ENCODE measurements at places on chromosomes 5 and 9.

GRCh38 chr5:79699763-79700400 is 10.2 kb downstream of the CMYA5 start:
- DNase-seq = no peak

GRCh38 chr9:82679472-82679871 is 383.5 kb downstream of the RASEF start:
- DNase-seq = no peak

DNA sequence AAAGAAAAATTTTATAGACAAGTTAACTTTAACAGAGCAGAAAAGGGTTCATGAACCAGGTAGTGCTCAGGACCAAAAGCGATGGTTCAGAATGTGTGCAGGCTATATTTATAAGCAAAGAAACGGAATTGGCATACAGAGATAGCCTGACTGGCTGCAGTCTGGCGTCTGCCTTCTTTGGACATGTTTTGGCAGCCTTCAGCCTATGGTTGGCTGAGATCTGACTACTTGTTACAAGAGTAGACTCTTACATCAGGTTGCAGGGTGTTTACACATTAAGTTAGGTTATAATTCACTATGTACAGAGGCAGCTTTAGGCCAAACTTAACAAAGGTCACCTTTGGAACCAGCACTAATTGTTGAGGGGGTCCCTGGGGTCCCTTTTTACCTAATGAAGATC is 7.0 kb downstream of the NOP16 start:
- no peak for DNase-seq

- DNase-seq = no peak
Observed at GRCh38 chr5:40361378-40361777, 318.3 kb upstream of the PTGER4 start.

DNA sequence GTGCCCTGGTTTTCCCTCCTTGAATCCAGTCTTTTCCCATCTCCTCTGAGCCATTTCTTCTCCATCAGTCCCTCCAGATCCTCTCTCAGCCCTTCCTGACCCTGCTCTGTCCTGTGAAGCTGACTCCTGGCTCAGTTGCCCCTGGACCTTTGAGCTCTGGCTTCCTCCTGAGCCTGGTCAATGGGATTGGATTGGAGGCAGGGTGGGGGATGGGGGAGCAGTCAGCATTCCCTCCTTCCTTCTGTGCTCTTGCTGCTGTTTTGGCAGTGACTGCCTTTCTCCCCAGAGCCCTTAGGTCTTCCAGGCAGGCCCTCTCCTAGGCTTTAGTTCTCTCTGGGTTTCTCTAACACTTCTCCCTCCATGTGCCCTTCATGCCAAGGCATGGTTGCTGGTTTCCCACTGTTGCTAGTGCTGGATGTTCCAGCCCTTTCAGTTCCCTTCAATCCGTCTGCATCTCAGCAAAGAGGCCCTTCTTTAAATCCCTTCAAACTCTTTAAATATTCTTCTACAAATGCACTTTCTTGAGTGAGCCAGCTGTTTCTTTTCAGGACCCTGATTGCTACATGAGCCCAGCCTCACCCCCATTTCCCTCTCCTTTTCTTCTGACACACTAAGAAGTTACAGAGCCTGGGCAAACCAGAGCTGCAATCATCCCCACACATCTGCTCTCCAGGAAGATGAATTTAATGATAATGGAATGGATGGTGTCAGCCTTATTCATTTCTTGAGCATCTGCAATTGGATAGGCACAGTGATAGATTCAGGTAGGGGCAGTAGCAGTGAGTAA is 2.2 kb downstream of the TNFSF15 start:
- DNase-seq = no peak

DNA sequence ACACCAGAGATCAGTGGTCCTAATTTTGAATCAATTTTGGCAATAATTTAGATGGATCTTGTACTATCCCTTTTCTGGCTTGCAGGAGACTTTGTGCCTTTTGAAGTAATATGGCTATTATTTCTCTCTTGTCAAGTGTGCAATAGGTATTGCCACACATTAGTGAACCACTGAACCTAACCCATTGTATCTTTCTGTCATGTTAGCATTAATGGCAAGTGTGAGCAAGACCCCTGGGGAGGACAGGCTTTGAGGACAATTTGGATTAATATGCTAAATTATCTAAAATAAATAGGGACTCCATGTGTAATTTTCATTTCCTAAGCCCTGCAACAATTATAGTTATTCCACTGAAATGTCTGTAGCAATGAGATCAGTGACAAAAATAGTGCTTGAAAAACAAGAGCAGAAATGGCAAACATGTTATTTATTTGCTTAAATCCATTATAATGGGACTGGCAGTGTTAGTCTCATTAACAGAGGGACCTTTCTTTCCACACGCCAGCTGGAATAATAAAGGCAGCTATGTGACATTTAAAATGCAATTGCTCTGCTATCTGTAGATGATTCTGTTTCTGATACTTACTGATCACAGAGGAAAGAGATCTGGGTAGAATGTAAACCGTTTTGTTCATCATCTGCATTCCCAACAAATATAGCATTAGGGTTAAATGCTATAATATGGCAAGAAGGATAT is 753.3 kb upstream of the ZNF608 start:
- DNase-seq = no peak

- no peak for DNase-seq
Observed at GRCh38 chr5:137710086-137710485, 25.8 kb downstream of the KLHL3 start.

DNA sequence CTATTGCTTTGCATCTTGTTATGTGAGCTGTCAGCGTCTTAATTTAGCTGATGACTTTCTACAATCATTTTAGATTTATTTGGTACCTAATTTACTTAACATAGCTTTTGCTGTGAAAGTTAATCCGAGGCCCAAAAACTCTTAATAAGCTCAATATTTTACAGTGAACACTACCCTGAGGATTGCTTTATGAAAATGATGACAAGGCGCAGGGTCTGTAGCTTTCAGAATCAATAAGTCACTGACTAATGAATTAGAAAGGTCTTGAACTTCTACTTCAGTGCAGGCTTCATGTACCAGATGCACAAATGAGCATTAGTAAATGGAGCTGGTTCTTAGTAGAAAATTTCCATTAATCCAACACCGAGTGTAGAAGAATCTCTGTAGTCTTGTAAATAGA is 81.4 kb upstream of the ZNF366 start:
- DNase-seq = no peak

DNA sequence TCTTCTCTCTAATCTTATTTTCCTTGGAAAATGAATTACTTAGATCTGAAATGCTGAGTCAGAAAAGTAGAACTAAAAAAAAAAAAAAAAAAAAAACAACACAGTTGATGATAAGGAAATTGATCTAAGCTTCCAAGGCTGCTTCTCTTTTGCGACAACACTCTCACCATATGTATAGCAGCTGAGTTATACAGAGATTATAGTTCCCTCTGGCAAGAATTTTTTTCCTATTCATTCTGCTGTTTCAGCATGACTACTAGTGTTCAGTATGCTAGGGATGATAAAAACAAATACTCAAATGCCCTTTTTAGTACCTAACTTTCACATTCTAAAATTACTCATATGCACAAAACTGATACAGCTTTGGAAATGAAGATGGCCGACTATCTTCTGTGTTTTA is 267.3 kb downstream of the MLLT3 start:
- no peak for DNase-seq

- DNase-seq = no peak
Observed at GRCh38 chr9:113416149-113416721, 5.7 kb downstream of the C9orf43 start.

DNA sequence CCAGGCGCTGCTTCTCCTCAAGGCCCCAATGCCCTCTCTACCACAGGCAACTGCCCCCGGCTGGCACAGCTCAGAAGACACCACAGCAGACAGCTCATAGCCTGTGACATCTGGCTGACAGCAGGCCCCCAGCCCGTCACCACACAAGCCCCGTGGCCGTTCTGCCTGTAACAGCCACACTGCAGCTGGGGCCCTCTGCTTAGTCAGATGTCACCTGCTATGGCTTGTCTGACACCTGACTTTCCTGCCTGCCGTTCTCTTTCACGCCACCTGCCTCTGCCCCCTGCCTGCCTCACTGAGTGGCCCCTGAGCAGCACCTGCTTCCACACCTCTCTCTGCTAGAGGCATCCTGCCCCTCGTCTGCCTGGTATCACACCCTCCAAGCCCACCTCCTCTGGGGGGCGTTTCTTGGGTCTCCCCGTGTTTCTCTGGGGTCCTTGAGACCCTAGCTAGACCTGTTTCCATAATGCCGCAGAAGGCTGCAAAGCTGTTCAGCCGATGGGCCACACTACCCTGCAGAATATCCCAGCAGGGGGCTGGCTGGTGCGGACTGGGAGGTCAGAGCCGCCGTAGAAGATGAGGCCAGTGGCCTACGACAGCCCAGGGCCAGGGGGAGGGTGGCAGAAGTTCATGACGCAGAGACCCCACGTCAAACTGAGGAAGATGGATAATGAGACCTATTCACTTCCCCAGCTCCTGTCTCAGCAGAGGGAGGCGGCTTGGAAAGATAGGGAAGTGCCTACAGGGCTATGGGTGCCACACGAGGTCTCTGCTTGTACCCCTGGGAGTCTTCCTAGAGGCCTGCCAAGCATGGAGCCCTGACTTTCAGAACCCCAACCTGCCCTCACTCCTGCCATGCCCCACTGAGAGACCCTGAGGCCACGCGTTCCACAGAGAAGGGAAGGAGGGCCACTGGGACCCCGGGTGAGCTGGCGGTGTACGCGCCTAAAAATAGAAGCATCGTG is 95.1 kb downstream of the ZNF354C start:
- no peak for DNase-seq

DNA sequence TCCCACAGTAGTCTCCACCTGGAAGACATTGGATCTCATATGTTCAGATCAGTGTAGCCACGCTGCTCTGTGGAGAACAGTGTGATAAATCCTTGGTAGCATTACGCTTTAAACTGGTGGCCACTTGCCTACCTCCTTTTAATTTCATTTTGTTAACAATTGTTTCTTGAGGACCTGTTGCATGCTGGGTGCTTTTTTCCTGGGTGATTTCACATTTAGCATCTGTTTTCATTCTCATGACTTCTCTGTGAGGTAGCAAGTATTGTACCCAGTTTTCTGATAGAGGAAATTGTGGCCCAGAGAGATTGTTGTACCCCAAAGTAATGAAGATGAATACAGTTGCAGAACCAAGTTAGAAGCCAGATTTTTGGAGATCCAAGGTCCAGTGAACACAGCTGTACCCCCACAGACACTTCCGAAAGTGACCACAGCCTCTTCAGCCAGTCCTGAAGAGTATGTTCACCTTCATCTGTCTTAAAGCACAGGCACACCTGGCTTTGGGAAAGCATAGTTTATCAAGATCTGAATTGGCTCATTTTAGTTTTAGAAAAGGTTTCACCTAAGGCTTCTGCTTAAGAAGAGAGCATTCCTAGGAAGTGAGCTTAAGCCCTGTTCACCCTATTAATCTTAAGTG is 75.2 kb downstream of the F2RL2 start:
- DNase-seq = no peak

GRCh38 chr9:12790883-12791282 is 16.1 kb downstream of the LURAP1L start:
- no peak for DNase-seq

GRCh38 chr5:73382401-73382740 is 66.2 kb downstream of the FOXD1 start:
- no peak for DNase-seq

DNA sequence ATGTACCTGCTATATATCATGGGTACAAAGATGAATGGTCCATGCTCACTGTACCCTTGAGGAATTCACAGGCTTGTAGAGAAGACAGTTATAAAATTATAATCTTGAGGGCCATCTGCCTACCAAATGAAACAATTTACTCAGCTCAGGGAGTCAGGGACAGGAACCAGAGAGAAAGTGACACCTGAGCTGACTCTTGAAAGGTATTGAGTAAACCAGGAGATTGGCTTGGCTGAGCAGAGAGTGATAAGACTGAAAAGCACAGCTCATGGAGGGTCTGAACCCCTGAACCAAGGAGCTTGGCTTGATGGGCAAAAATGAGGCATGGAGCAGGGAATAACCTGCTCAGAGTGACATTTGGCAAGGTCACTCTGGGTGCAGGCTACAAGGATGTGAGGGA is 147.3 kb downstream of the FAM114A2 start:
- no peak for DNase-seq

GRCh38 chr5:95274011-95274410 is 10.9 kb downstream of the MCTP1 start:
- no peak for DNase-seq

DNA sequence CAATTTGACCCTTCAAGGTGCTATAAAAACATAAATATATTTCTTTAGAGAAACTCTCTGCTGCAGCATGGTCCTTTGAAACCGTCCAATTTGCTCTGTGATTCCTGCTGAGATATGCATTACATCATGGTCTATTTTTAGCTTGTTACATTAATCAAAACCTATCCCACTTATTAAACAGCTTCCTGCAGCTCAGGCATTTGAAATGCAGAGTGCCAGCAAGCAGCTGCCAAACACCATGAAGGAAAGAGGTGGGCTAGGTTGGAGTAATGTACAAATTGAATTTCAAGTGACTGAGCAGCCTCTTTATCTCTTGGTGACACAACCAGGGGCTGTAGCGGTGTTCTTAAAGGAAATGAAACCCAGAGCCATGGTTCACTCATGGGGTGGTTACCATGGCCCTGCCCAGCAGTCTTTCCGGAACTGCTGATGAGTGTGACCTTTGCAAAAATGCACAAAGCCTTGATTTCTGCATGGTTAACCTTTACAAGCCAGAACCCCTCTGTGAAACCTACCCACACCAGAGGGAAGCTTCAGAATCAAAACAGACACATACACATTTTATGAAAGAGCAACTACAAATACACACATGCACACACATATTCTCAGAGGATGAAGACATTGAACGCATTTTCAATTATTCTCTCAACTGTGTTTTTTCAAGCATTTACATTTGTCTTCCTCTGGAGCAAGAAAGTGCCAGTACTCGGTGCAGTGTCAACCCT is 155.8 kb upstream of the ZNF608 start:
- DNase-seq = no peak

- DNase-seq = no peak
Observed at GRCh38 chr5:170341545-170341944, 44.0 kb upstream of the LCP2 start.

DNA sequence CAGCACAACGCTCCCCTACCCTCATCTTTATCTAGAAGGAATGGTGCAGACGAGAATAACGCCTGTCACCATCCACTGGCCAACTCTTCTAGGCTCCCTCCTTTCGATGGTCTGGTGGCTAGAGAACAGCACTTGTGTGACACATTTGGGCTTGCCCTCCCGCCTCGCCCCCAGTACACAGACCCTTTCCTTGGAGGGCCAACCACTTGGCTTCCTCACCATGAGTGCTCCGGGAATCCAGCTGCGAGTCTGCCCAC is 1.4 kb downstream of the GNAQ start:
- DNase-seq = no peak

DNA sequence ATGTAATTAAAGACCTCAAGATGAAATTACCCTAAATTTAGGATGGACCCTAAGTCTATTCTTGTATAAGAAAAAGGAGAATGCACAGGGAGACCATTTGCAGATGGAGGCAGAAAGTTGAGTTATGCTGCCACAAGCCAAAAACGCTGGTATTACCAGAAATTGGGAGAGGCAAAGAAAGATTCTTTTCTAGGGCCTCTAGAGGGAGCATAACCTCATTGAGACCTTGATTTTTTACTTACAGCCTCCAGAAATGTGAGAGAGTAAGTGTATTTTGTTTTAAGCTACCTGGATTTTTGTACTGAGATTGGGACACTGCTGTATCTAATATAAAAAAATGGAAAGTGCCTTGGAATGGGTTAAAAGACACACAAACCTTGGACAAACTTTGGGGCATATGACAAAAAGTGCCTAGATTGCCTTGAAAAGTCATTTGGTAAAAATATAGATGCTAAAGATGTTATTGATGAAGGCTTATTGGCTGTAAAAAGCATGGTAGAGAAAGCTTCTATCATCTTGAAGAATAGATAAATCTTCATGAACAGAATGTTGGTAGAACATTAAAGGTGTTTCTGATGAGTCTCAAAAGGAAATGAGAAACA is 174.7 kb upstream of the PRDM9 start:
- DNase-seq = no peak

GRCh38 chr9:137299203-137299565 is 2.9 kb downstream of the NRARP start:
- DNase-seq = no peak
